ENCODE measurements at places on chromosomes 16 and 17.

DNA sequence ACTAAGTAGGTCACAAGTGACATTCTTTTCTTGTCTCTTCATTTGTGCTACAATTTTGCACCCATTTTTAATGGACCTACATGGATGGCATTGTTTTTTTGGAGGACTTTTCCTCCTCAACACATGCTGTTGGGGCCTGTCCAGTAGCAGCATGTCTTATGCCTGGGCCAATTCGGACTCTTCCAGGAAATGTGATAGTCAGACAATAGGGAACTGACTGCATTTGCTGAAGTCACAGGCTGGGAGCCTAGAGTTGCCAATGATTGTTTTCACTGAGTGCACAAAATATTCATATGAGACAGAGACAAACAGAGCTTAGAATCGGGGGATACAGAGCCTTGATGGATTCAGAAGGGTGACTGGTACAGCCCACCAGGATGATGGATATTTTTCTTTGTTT, 867.3 kb upstream of the GOT2 start:
- DNase-seq, result no peak

GRCh38 chr17:64388961-64389565, 1.6 kb downstream of the PECAM1 start:
- DNase-seq, result peak; percentile 28

GRCh38 chr16:78325468-78326352, 226.3 kb downstream of the WWOX start:
- DNase-seq, result no peak

DNA sequence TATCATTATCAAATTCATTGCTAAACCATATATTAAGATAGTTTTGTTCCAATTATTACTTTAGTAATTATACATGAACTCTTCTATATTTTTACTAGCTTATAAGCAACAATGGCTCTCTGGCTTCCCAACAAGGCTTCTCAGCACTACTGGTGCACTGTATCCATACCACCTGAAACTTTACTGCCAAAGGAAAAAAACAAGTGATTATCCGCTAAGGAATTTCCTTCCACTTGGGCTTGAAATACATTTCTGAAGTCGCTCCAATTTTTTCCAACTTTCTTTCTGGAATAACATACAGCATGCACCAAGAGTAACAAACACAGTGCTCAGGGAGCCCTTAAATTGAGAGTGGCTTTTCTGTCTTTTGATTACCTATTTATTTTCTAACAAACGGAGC, 2.1 kb downstream of the CSNK2A2 start:
- no peak for DNase-seq

DNA sequence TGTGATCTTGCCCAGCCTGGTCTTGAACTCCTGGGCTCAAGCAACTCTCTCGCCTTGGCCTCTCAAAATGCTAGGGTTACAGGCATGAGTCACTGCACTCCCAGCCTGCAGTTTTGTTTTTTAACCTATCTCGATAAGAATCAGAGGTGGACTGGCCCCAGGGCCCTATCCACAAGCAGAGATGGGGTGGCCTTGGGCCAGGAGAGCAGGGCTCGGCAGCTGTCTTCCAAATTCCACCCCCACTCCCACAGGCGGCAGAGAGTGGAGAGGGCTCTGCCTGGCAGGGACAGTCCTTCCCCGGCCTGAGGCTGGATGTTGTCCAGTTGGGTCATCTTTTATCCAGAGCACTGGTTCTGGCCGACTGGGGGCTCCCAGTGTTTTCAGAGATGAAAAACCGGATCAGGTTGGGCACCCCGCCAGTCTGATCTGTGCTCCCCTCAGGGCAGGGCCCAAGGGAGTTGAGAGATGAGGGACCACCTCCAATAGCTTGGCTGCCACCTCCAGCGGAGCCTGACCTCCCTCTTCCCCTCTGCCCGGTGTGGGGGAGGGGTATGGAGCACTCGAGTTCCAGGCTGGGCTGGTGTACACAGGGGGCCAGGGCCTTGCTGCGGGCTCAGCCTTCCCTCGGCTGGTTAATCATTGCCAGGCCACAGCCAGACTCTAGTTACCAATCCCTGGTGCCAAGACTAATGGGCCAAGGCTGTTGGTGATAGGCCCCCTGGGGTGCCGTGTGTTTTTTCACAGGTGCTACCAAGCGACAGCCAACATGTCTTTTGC, 30.3 kb upstream of the MYO15B start:
- no peak for DNase-seq
